Naive thymus-derived CD8-positive, alpha-beta T cell (primary cell): ENCODE measurements at places on chromosomes 6 and 20. TPM values are rescaled to one million over a fixed set of nuclear protein-coding genes. Genes with fewer than 3 reads are reported as not detected.
A peak's percentile ranks its signal among the peaks of the same experiment; 100 is the strongest.

- H3K27ac ChIP-seq, result peak within 1 kb of the TSS; percentile 87
- no peaks in the 10 kb centered on the region for H3K36me3 ChIP-seq
- peaks cover 33% of the 10 kb centered on the region for H3K4me1 ChIP-seq
- peak within 1 kb of the TSS; percentile 94 for H3K4me3 ChIP-seq
These were observed at the start of gene EBF4 for GRCh38 chr20:2692036-2692885. Gene EBF4, plus strand, starts transcription at chr20:2692780. Its CDS starts 866 bp downstream, at chr20:2693646.

DNA sequence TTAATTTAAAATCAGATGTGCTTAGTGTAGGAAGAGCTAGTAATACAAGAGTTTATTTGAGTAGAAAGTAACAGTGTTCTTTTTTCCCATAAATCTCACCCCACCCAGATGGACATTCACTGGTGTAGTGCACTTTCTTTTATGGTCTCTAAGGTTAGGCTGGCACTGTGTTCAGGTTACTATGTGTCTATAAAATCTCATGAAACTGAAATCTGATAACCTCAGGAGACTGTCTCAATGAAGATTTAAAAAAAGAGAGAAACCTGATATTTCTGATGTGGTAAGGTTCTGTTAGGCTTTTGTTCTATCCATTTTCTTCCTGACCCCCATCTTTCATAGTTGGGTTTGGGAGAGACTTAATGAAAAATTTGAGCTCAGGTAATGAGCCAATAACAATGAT lies 101.2 kb upstream of the CLVS2 start:
- peaks cover 6% of the 10 kb centered on the region for H3K27me3 ChIP-seq
- no peak overlapping the region for H3K27ac ChIP-seq
- H3K36me3 ChIP-seq, result no peaks in the 10 kb centered on the region
- DNase-seq, result no peak
- no peak overlapping the region for H3K4me3 ChIP-seq
- no peaks in the 10 kb centered on the region for H3K4me1 ChIP-seq

DNA sequence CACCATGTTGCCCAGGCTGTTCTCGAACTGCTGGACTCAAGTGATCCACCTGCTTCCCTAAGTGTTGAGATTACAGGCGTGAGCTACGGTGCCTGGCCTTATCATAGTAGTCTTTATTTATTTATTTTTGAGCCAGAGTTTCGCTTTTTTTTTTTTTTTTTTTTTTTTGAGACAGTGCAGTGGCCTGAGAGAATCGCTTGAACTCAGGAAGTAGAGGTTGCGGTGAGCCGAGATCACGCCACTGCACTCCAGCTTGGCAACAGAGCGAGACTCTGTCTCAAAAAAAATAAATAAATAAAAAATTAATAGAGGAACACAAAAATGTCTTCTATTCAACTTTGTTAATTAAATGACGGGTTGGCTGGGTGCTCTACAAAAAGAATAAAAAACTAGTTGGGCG lies 12.9 kb downstream of the MAPRE1 start:
- H3K4me1 ChIP-seq, result peaks cover 54% of the 10 kb centered on the region
- DNase-seq, result peak; percentile 26
- peak overlapping the region; percentile 87 for H3K27ac ChIP-seq
- peaks cover 91% of the 10 kb centered on the region for H3K36me3 ChIP-seq

- no peak for DNase-seq
- no peak overlapping the region for H3K4me3 ChIP-seq
- no peak overlapping the region for H3K27ac ChIP-seq
- H3K27me3 ChIP-seq, result peaks cover 9% of the 10 kb centered on the region
These were observed 252.8 kb upstream of the PLN start for GRCh38 chr6:118295336-118295735.

EEF1A1 gene
- 14,658 TPM for polyA plus RNA-seq

DNA sequence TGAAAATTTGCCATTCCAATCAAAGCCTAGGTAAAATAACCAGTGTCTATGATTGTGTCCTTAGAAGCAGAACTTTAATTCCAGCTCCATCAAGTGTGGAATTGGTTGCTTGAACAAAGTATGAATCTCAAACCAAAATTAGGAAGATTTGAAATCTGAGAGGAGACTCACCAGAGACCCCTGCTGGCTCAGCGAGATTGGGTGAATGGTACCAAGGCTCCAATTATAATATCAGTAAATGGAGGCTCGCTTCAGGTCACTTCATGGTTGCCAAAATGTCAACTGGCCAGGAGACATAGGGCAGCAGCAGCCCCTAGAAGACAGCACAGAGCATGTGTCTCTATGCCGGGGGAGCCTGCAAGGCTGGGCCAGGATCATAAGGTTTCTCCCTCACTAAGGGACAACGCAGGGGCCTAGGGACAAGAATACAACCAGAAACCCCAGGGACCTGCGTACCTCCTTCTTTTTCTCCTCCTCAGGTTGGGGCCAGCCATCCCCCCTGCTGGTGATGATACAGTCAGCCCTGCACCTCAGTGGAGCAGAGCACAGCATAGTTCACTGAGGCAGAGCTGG lies 14.0 kb downstream of the RBL1 start:
- no peak overlapping the region for H3K4me3 ChIP-seq
- peaks cover 21% of the 10 kb centered on the region for H3K4me1 ChIP-seq
- peaks cover 12% of the 10 kb centered on the region for H3K36me3 ChIP-seq
- H3K27me3 ChIP-seq, result no peaks in the 10 kb centered on the region

TINAG gene
- not detected for polyA plus RNA-seq

DNA sequence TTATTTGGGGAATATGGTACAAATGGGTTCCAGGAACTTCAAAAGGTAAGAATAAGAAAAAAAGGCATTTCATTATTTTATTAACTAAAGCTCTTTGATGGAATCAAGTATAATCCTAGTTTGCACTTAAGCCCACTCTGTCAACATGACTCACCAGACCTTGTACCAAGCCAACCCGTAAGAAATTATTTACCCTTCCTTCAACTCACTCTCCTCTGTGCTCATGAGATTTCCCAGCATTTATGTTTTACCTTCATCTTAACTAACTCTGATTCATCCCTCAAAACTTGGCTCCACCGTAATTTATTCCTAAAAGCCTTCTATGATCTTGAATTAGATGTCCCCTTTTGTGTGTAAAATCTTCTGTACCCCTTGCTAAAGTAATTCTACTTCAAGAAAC lies 308.7 kb downstream of the PKHD1 start:
- H3K36me3 ChIP-seq, result no peaks in the 10 kb centered on the region
- no peak overlapping the region for H3K27ac ChIP-seq
- DNase-seq, result no peak
- H3K4me1 ChIP-seq, result no peaks in the 10 kb centered on the region
- H3K27me3 ChIP-seq, result no peaks in the 10 kb centered on the region

SOBP gene
- polyA plus RNA-seq, result 0.05 TPM

OCSTAMP gene
- not detected for polyA plus RNA-seq

CRISP2 gene
- polyA plus RNA-seq, result not detected

MYCT1 gene
- polyA plus RNA-seq, result not detected

RAD21L1 gene
- not detected for polyA plus RNA-seq

GRCh38 chr6:113339209-113339608 lies 517.9 kb upstream of the MARCKS start:
- H3K4me1 ChIP-seq, result no peaks in the 10 kb centered on the region
- no peak overlapping the region for H3K4me3 ChIP-seq
- no peak overlapping the region for H3K27ac ChIP-seq
- H3K27me3 ChIP-seq, result no peaks in the 10 kb centered on the region

LTB gene
- polyA plus RNA-seq, result 1,760 TPM

DNA sequence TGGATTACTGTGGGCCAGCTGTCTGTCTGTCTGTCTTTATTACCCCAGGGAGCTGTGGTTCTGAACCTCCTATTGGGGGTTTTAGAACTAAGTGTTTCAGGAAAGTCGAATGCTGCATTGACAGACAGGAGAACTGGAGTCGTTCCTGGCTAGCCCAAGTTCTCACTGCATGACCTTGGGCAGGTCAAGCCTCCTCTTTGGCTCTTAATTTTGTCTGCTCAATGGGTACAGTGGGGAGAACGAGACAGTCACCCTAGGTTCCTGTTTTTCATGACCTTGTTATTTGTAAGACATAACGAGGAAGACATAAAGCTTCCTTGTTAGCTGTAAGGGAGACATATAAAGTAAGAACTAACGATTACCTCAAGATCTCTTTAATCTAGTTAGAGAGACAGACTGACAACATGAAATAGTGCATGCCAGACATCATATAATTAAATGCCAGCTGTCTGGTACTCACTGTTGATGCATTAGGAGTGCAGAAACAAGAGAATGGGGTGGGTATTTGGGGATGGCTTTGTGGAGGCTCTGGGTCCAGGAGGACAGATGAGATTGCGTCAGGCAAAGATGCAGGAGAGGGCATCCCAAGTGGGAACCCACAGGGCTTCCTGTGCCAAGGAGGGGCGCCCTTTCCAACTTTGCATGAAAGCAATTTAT lies 3.7 kb upstream of the CCDC167 start:
- peak overlapping the region; percentile 99 for H3K27ac ChIP-seq
- no peaks in the 10 kb centered on the region for H3K27me3 ChIP-seq
- H3K36me3 ChIP-seq, result no peaks in the 10 kb centered on the region
- no peak for DNase-seq

- H3K36me3 ChIP-seq, result peaks cover 6% of the 10 kb centered on the region
- DNase-seq, result no peak
- H3K27me3 ChIP-seq, result no peaks in the 10 kb centered on the region
- peak overlapping the region; percentile 97 for H3K4me3 ChIP-seq
These were observed 840 bp downstream of the PPP1R3D start for GRCh38 chr20:59939052-59939878.

DNA sequence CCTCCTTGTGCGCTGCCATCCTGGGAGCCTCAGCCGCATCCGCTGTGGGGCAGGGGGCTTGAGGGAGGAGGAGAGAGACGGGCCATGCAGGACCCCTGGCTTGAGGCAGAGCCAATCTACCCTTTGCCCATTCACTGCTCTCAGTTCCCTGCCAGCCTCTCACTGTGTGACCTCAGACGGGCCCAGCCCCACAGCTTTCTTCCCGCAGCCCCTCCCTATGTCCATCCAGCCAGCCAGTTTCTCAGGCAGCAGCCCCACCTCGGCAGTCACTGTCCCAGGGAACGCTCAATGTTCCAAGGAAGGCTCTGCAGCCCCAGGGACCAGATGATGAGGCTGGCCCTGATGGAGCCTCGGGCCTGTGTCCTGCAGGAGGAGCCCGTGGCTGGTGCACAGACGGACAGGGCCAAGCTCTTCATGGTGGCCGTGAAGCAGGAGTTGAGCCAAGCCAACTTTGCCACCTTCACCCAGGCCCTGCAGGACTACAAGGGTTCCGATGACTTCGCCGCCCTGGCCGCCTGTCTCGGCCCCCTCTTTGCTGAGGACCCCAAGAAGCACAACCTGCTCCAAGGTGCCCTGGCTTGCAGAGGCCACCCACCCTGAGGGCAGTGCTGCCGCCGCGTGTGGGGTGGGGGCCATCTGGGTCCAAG lies 3.9 kb upstream of the TNFRSF6B start:
- H3K36me3 ChIP-seq, result no peaks in the 10 kb centered on the region
- no peak overlapping the region for H3K4me3 ChIP-seq
- peak overlapping the region; percentile 77 for H3K27ac ChIP-seq
- DNase-seq, result no peak
- H3K27me3 ChIP-seq, result no peaks in the 10 kb centered on the region
- H3K4me1 ChIP-seq, result peaks cover 13% of the 10 kb centered on the region

DNA sequence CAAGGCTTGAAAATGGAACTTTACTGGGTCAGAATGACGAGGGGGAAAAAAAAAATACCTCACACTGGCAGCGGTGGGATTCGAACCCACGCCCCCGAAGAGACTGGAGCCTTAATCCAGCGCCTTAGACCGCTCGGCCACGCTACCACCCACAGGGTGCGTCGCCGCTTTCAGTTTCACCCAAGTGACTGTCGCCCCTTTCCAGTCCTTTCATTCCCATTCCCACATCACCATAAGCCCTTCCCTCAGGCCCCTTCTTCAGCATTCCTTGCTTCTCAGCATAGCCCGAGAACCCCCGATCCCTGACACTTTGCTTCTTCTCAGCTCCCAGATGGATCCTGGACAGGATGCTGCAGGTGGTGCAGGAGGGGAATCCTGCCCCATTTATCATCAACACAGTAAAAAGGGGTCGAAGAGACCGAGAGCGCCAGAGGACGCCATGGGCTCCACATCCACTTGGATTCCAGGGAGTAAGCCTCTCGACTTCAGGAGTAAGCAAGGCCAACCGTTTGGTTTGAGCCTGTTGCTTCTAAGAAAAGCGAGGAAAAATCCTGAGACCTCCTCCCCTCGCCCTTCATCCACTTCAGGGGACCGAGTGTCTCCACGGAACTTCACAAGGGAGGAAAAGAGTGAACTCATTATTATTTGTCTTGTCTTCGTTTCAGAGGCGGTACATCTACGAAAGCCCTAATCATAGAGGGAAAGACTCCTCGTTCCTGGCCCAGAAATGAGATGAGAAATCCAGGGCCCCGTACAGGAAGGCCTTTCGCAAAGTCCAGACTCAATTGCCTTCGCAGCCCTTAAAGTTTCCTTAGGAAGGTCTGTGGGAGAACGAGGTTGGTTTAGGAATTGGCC lies 20.0 kb upstream of the TRIM27 start:
- no peaks in the 10 kb centered on the region for H3K27me3 ChIP-seq
- H3K36me3 ChIP-seq, result no peaks in the 10 kb centered on the region
- DNase-seq, result peak; percentile 34
- H3K27ac ChIP-seq, result peak overlapping the region; percentile 93
- H3K4me3 ChIP-seq, result peak overlapping the region; percentile 91
- peaks cover 48% of the 10 kb centered on the region for H3K4me1 ChIP-seq

PRL gene
- 2.4 TPM for polyA plus RNA-seq

- H3K4me1 ChIP-seq, result no peaks in the 10 kb centered on the region
- no peak for DNase-seq
- no peak overlapping the region for H3K4me3 ChIP-seq
- no peak overlapping the region for H3K27ac ChIP-seq
These were observed 37.1 kb upstream of the FKBP1C start for GRCh38 chr6:63174173-63174572.

GRCh38 chr20:44609516-44610312 lies 27.3 kb downstream of the PKIG start:
- peaks cover 19% of the 10 kb centered on the region for H3K4me1 ChIP-seq
- no peaks in the 10 kb centered on the region for H3K36me3 ChIP-seq
- peak overlapping the region; percentile 98 for H3K27ac ChIP-seq
- H3K4me3 ChIP-seq, result peak overlapping the region; percentile 65
- DNase-seq, result peak; percentile 85
- no peaks in the 10 kb centered on the region for H3K27me3 ChIP-seq

GRCh38 chr20:18705490-18705889 lies 108.1 kb upstream of the SCP2D1 start:
- peaks cover 13% of the 10 kb centered on the region for H3K4me1 ChIP-seq
- no peak for DNase-seq
- no peaks in the 10 kb centered on the region for H3K27me3 ChIP-seq
- no peaks in the 10 kb centered on the region for H3K36me3 ChIP-seq
- no peak overlapping the region for H3K27ac ChIP-seq
- H3K4me3 ChIP-seq, result no peak overlapping the region
